ENCODE measurements at places on chromosomes 2 and 18.
A peak's percentile ranks its signal among the peaks of the same experiment; 100 is the strongest.

DNA sequence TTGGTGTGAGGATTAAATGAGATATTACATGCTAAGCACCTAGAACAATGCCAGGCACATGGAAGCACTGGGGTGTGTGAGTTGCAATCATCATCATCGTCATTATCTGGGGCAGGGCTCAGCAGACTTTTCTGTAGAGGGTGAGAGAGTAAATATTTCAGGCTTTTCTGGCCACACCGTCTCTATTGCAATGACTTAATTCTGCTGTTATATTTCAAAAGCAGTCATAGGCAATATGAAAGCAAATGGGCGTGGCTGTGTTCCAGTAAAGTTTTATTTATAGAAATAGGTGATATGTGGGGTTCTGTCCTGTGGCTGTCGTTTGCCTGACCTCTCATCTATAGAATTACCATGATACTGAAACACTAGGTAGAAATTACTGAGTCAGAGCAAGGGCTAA is 60.6 kb downstream of the IL1R2 start:
- no peak for DNase-seq

GRCh38 chr2:218508299-218508698 is 59.9 kb downstream of the USP37 start:
- no peak for DNase-seq

- DNase-seq = no peak
These were observed 212.2 kb upstream of the RAB12 start for GRCh38 chr18:8397034-8397433.

DNA sequence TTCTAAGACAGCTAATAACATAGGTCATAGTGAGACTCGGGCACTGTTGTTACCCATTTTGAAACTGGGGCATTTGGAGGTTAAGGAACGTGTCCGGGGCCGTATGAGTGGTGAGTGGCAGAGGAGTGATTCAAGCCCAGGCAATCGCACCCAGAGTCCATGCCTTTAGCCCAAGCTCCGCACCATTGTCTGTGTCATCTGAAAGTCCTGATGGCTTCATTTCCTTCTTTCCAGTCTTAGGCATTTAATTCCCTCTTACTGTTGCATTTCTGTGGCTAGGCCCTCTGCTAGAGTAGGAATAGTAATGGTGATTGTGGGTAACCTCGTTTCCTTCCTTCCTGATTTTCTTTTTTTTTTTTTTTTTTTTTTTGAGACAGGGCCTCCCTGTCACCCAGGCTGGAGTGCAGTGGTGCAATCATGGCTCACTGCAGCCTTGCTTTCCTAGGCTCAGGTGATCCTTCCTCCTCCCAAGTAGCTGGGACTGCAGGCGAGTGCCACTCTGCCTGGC is 49.8 kb upstream of the ASB1 start:
- no peak for DNase-seq

- DNase-seq = no peak
These were observed 7.3 kb upstream of the CENPA start for GRCh38 chr2:26778507-26778906.

GRCh38 chr18:75135158-75135725 is 73.7 kb downstream of the PTGR3 start:
- no peak for DNase-seq

DNA sequence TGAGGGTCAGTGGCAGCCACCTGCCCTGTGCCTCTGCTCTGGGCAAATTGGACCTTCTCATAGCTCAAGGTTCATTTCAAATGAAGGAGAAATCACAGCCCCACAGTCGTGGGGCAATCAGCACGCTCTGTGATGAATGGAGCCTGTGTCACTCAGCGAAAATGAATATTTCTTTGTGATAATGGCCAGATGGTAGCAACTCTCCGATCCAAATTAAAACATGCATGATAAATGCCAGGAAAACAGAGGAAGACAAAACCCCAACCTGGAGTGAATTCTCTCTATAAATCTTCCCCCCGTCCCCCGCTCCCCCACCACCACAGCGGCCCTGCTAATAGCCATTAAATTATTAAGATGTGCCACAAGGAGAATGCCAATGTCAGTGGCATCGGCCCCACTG is 258.4 kb downstream of the CELF4 start:
- no peak for DNase-seq

GRCh38 chr2:143125717-143126116 is 3.5 kb upstream of the ARHGAP15 start:
- DNase-seq = no peak

DNA sequence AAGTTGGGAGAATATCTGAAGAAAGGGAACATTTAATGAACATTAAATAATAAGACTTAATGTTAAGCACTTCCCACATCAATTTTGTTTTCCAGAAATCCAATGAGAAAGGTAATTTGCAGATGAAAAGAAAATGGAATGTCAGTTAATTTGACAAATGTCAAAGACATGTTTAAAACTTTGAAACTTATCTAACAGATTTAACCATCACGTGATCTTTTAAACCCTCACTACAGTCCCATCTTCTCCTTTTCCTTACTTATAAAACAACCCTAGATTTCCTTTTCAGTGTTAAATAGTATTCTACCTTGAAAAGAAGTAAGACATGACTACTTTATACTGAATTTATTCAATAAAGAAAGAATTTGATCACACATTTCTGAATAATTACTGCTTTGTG is 288.5 kb downstream of the NRXN1 start:
- DNase-seq = no peak

GRCh38 chr18:77013811-77014521 is 118.6 kb downstream of the MBP start:
- DNase-seq = peak; percentile 73

DNA sequence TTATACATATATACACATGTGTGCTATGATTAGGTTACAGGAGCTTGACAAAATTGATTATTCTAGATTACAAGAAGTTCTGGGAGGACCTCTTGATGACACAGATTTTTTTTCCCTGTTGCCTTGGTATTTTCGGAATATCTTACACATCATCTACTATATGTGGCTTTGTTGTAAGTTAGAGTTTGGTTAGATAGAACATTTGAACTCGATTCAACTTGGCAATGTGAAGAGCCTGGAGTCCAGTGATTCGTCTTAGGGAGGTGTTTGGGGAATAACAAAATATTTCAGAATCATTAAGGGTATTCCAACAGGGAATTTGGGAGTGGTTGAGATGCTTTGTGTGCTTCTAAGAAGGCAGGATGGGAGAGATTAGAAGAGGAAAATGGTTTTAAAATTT is 39.3 kb upstream of the EFEMP1 start:
- DNase-seq = no peak

GRCh38 chr18:23134780-23135549 is at the start of gene CABLES1:
CABLES1 (plus strand) TSS chr18:23135485; CDS start chr18:23135763, 278 bp downstream.
- DNase-seq = peak; percentile 74

GRCh38 chr18:45012286-45012685 is 331.6 kb downstream of the SETBP1 start:
- no peak for DNase-seq

DNA sequence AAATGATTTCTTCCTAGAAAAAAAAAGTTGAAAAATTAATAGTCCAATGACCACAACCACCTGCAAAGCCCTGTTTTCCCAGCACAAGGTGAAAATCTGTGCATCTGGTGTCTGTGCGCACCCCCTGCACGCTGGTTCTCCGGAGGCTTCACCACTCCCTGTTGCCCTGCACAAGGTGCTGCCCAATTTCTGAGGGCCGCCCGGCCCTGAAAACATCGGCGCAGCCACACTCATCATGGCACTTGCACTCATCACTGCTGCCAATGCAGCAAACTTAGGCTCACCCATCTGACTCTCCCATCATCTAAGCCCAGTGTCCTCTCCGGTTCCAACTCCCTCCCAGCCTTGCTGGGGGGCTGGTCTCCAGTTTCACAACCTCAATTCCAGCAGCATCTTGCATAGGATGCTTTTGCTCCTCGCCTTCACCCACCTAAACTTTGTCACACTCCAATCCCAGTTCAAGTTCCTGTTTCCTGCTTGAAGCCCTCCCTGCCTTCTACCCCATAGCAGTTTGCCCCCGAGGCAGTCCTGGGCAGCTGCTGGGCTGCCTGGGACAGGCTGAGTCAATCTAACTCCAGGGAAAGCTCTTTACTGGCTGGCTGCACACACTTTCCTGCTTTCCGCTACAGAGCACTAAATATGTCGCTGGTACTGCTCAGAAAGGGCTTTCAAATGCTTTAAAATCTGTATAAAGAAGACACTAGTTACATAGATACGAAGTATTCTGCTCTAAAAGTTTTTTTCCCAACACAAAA is 522.5 kb upstream of the ID2 start:
- DNase-seq = no peak

DNA sequence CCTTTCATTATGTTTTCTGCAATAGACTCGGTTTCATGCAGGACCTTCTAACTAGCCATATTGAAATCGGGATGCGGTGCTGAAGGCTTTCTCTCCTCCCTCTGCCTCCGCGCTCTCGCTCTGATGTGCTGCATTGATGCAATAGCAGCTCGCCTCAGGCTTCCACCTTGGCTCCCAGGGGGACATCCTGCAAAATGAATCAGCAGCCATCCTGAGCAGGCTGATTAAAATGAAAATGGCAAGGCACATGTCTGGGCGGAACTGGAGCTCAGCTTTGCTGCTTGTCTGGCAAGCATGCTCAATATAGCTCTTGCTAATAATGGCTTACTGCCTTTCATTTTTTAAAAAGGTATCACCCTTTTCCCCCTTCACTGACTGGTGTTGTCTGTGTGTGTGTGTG is 806 bp upstream of the MYT1L start:
- no peak for DNase-seq

DNA sequence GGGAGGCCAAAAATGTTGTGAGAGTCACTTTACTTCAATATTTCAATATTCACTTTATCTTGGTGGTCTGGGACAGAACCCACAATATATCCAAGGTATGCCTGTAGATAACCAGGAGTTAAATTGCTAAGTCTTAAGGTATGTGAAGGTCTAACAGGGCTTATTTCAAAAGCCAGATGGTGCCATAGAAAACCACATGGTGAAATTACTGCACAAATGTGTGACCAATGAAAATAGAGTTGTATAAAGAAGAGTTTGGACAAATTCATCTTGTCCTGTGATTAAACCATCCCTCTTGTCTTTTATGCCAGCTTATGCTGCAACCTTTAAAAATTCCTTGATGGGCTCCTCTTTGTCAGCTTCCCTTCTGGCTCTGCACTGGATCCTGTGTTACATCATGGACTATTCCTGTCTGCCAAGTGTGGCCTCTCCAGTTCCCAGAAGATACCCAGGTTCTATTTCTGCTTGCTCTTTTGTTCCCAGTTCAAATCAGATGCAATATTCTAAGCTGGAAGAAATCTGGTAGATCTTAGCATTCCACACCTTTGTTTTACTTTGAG is 46.8 kb downstream of the ANTXR1 start:
- no peak for DNase-seq

DNA sequence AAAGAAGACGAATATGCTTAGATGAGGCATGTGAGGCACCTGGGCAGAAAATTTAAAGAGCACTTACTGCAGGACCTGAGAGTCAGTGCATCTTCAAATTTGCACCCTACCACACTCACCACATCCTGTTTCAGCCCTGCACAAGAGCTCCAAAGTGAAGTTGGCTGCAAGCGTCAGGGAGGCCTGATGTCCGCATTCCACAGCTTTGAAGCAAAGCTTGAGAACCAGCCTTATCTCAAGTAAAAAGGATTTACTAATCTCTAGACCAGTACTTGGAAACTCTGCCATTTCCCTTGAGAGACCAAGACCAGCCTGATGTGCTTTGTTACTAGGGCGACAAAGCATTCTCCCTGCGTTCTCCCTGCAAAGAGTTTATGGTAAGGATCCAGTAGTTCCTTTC is 3.4 kb upstream of the ASNSD1 start:
- DNase-seq = no peak

DNA sequence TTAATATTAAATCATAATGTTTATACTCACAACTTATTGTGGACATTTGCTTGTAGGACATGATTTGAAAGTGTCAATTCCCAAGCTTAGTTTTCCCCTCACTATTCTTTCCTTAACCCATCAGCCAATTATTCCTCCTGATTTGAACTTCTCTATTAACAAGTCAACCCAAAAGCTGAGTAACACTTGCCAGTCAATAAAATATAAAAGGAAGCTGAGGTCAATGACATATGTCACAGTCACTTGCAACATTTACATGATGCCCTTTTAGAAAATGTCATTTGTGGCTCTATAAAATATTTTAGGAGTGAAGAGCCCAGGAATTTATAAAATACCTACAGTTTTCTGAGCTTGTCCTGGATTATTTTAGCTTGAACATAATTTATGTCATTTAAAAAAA is 7.2 kb downstream of the CCDC68 start:
- no peak for DNase-seq
